Stomach (tissue), 19 donors: ENCODE measurements at places on chromosomes 12 and 14. TPM values are rescaled to one million over a fixed set of nuclear protein-coding genes. Genes with fewer than 3 reads are reported as not detected.

Gene OLR1
- polyA plus RNA-seq = 0.48 TPM

Gene CIDEB
- 14.2 TPM for polyA plus RNA-seq

Gene ACADS
- 60.6 TPM for polyA plus RNA-seq

Gene CFAP73
- 0.70 TPM for polyA plus RNA-seq

Gene PPM1A
- polyA plus RNA-seq = 29.5 TPM

Gene KLRG1
- polyA plus RNA-seq = 1.6 TPM

Gene BEGAIN
- 0.31 TPM for polyA plus RNA-seq

Gene CD163
- polyA plus RNA-seq = 18.3 TPM

Gene ASCL1
- polyA plus RNA-seq = 0.37 TPM

Gene KRT2
- polyA plus RNA-seq = not detected
